HepG2 (cell line): ENCODE measurements at places on chromosomes 4 and X. TPM values are rescaled to one million over a fixed set of nuclear protein-coding genes. Genes with fewer than 3 reads are reported as not detected.

- DNase-seq = peak; percentile 91
- no peaks in the 10 kb centered on the region for H3K36me3 ChIP-seq
- no peak overlapping the region for H3K4me3 ChIP-seq
- H3K27me3 ChIP-seq = no peaks in the 10 kb centered on the region
Observed at GRCh38 chr4:169314906-169315305, 44.1 kb upstream of the SH3RF1 start.

GRCh38 chr4:172125443-172125842, 312.2 kb downstream of the GALNTL6 start:
- no peaks in the 10 kb centered on the region for H3K36me3 ChIP-seq
- H3K4me3 ChIP-seq = no peak overlapping the region
- no peak overlapping the region for H3K27ac ChIP-seq

Gene BTC
- not detected in 2 replicates for total RNA-seq

Gene RIBC1
- 0.29 and 0.55 TPM in 2 replicates for total RNA-seq

- no peak overlapping the region for H3K4me3 ChIP-seq
- no peak overlapping the region for H3K27ac ChIP-seq
- H3K36me3 ChIP-seq = no peaks in the 10 kb centered on the region
- no peaks in the 10 kb centered on the region for H3K27me3 ChIP-seq
- DNase-seq = peak; percentile 13
Observed at GRCh38 chrX:1661048-1661921, 46.4 kb downstream of the ASMT start.

DNA sequence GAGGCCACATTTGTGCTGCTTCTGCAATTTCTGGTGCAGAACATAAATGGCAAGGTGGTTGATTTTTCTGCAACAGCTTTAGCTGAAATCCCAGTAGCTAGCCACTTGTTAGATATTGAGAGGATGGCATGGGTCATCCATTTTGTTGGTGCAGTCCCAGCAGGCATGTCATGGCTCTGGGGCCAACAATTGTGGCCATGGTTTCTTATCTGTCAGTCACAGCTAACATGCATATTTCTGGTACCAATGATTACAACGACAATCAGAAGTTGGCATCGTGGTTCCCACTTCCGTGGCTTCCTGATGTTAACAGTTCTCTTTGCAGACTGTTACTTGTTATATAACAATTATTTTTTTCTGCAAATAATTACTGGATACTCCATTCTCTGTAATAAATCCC, 42.8 kb upstream of the PRKG2 start:
- no peaks in the 10 kb centered on the region for H3K4me1 ChIP-seq
- H3K27me3 ChIP-seq = no peaks in the 10 kb centered on the region
- H3K36me3 ChIP-seq = no peaks in the 10 kb centered on the region
- H3K27ac ChIP-seq = no peak overlapping the region
- no peak overlapping the region for H3K4me3 ChIP-seq
- DNase-seq = no peak

Gene CCDC158
- not detected in 2 replicates for total RNA-seq

DNA sequence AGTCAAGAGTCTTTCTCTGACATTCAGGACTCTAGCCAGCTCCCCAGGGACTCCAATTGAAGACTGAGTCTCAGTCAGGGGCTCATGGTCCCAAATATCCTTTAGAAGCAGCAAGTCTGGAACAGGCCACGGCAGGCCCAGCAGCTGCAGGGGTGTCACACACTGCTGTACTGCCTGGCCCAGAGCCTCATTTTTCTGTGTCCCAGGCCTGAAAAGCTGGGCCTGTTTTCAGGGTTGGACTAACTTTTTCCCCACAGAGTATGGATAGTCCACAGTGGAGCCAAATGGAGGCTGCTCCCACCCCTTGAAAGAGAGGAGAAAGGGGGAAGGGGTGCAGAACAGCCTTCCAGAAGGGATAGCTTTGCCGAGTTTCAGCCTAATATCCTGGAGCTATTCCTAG, 146.8 kb upstream of the NALF2 start:
- no peaks in the 10 kb centered on the region for H3K4me1 ChIP-seq
- no peak overlapping the region for H3K4me3 ChIP-seq
- H3K27ac ChIP-seq = no peak overlapping the region
- H3K27me3 ChIP-seq = no peaks in the 10 kb centered on the region

Gene IQCM
- total RNA-seq = not detected in 2 replicates

Gene SHOX
- total RNA-seq = not detected in 2 replicates

Gene TLR10
- not detected in 2 replicates for total RNA-seq

- peaks cover 28% of the 10 kb centered on the region; the same call in 2 of the 3 replicates for H3K36me3 ChIP-seq
- H3K4me3 ChIP-seq = no peak overlapping the region
- DNase-seq = no peak
- no peaks in the 10 kb centered on the region for H3K27me3 ChIP-seq
- no peak overlapping the region for H3K27ac ChIP-seq
- H3K4me1 ChIP-seq = peaks cover 22% of the 10 kb centered on the region
Observed at GRCh38 chr4:3316146-3316545, 23.3 kb downstream of the RGS12 start.

GRCh38 chr4:159117968-159118367, 15.1 kb downstream of the RAPGEF2 start:
- peaks cover 22% of the 10 kb centered on the region for H3K4me1 ChIP-seq
- H3K27ac ChIP-seq = no peak overlapping the region
- no peaks in the 10 kb centered on the region for H3K36me3 ChIP-seq
- DNase-seq = no peak

Gene PHOX2B
- not detected in 2 replicates for total RNA-seq

- peak overlapping the region; percentile 64 for H3K27ac ChIP-seq
- no peaks in the 10 kb centered on the region for H3K27me3 ChIP-seq
- H3K36me3 ChIP-seq = no peaks in the 10 kb centered on the region
- peak overlapping the region; percentile 60 for H3K4me3 ChIP-seq
- H3K4me1 ChIP-seq = peaks cover 57% of the 10 kb centered on the region
Observed at GRCh38 chr4:88823058-88823919, 125.7 kb upstream of the NAP1L5 start.

Gene KIF4A
- total RNA-seq = 28.2 and 42.2 TPM in 2 replicates

Gene TMSB15B
- total RNA-seq = not detected in 2 replicates

DNA sequence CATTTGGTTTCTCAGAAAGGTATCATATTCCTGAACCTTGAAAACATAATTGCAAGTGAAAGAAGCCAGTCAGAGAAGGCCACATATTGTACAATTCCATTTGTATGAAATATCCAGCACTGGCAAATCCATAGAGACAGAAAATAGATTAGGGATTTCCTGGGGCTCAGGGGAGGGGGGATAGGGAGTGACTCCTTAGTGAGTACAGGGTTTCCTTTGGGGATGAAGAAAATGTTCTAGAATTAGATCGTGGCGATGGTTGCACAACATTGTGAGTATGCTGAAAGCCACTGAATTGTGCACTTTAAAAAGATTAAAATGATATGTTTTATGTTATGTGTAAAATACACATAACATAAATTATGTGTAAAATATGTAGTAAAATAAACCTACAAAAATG, 10.3 kb downstream of the XPNPEP2 start:
- no peak overlapping the region for H3K4me3 ChIP-seq
- H3K27ac ChIP-seq = no peak overlapping the region
- no peaks in the 10 kb centered on the region for H3K27me3 ChIP-seq
- no peak for DNase-seq
- H3K4me1 ChIP-seq = peaks cover 16% of the 10 kb centered on the region

- H3K36me3 ChIP-seq = no peaks in the 10 kb centered on the region
- no peak overlapping the region for H3K27ac ChIP-seq
- no peaks in the 10 kb centered on the region for H3K4me1 ChIP-seq
- no peak overlapping the region for H3K4me3 ChIP-seq
- no peaks in the 10 kb centered on the region for H3K27me3 ChIP-seq
Observed at GRCh38 chrX:110156167-110156754, 153.3 kb downstream of the TMEM164 start.

DNA sequence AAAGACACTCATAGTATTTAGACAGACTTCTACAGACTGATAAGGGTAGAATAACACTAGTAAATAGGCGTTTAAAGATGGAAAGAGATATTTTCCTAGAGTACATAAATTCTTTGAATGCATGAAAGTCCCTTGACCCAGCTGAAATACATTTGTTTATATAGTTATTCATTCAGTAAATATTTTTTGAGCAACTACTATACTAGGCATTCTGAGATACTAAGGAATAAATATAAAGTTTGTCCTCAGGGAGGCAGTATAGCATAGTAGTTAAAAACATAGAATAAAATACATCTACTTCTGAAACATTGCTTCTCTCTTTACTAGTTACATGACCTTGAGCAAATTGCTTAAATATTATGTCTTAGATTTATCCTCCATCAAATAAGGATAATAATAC, 27.4 kb downstream of the HMGN5 start:
- H3K4me1 ChIP-seq = no peaks in the 10 kb centered on the region
- no peaks in the 10 kb centered on the region for H3K27me3 ChIP-seq
- no peaks in the 10 kb centered on the region for H3K36me3 ChIP-seq
- no peak overlapping the region for H3K4me3 ChIP-seq
- H3K27ac ChIP-seq = no peak overlapping the region

- H3K27ac ChIP-seq = no peak overlapping the region
- H3K36me3 ChIP-seq = peaks cover 1% of the 10 kb centered on the region; the same call in 1 of the 2 replicates
- H3K4me1 ChIP-seq = peaks cover 26% of the 10 kb centered on the region
- no peaks in the 10 kb centered on the region for H3K27me3 ChIP-seq
Observed at GRCh38 chr4:153553819-153554170, 87.6 kb downstream of the TMEM131L start.

Gene MTCP1
- 13.6 and 18.9 TPM in 2 replicates for total RNA-seq

Gene PABPC1L2A
- not detected in 2 replicates for total RNA-seq

Gene ZNF711
- total RNA-seq = 3.8 and 5.5 TPM in 2 replicates

Gene CLNK
- total RNA-seq = not detected in 2 replicates

GRCh38 chrX:74492720-74493201, 71.5 kb downstream of the SLC16A2 start:
- H3K27me3 ChIP-seq = no peaks in the 10 kb centered on the region
- no peak overlapping the region for H3K4me3 ChIP-seq
- H3K36me3 ChIP-seq = no peaks in the 10 kb centered on the region
- no peak for DNase-seq
- H3K27ac ChIP-seq = no peak overlapping the region

Gene FAM47A
- not detected in 2 replicates for total RNA-seq

GRCh38 chr4:3346146-3346545, 53.3 kb downstream of the RGS12 start:
- peaks cover 25% of the 10 kb centered on the region for H3K4me1 ChIP-seq
- H3K27ac ChIP-seq = no peak overlapping the region
- peaks cover 4% of the 10 kb centered on the region; the same call in 1 of the 2 replicates for H3K36me3 ChIP-seq

Gene SHROOM2
- 1.3 and 1.4 TPM in 2 replicates for total RNA-seq
